Myocyte (in vitro differentiated cells): ENCODE measurements at places on chromosomes 6 and 20.

- DNase-seq: no peak
Measured at GRCh38 chr6:107646176-107646575, 156.3 kb downstream of the SOBP start.

DNA sequence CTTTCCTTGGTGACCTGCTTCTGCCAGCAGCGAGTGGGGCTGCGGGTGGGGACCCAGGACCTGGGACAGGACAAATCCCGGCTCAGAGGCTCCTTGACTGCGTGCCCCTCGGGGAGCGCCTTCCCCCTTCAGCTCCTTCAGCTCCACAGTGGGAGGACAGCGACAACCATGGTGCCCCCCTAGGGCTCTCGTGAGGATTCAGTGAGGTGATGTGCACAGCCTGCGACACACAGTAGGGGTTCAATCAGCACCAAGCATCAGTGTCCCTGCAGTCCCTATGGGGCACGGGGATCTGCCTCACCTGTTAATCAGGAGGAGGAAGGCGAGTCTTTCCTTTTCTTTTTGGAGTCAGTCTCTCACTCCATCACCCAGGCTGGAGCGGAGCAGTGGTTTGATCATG lies 209.2 kb downstream of the PREX1 start:
- no peak for DNase-seq

GRCh38 chr6:80647156-80647555 lies 540.7 kb downstream of the BCKDHB start:
- DNase-seq: no peak

DNA sequence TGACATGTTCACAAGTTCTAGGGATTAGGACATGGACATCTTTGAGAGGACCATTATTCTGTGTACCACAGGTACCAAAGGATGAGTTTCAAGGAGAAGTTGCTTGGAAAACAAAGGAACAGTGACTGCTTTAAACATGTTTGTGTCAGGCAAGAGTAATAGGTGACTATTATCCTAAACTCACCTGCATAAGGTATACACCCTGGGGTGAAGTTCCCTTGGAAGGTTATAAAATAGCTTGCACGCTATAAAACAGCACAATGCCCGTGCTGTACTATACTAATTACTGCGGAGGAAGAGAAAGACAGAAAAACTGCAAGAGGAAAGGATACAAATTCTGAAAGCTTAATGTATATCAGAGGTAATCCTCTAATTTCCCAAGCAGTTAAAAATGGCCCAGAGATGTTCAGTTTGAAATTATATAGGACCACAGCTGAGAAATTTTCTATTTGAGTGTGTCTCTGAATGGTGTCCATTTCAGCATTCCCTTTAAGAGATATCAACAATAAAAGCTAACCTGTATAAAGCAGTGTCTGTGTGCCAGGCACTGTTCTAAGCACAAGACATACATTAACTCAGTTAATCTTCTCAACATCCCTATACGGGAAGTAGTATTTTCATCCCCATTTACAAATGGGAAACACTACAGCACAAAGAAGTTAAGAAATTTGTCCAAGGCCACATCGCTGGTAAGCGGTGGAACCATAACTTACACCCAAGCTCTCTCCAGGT lies 19.7 kb downstream of the TBC1D32 start:
- no peak for DNase-seq

- DNase-seq: no peak
Measured at GRCh38 chr6:64263778-64264177, 628.2 kb downstream of the PHF3 start.

DNA sequence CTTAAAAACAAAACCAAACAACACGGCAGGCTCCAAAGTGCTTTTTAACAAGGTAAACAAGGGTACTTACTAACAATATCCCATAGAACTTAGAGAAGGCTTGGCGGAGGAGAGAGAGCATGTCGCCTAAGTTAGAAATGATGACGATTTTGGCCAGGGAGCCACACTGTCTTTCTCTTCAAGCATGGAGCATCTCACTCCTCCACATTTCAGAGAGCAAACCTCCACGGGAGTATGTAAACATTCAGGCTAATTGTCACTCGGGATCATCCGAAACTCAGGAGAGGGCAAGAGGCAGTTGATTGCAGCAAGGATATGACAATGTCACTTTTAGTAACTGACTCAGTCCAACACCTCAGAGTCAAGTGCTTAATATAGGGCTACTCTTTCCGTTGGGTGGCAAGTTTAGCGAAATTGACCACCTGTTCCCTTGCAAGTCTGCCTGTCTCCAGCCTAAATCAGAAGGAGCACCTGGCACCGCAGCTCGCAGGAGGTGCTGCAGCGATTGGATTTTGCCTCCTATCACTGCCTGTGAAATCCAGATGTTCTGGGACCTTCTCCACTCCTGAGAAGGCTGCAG lies 65.8 kb upstream of the RPS6KA2 start:
- DNase-seq: peak; percentile 45

DNA sequence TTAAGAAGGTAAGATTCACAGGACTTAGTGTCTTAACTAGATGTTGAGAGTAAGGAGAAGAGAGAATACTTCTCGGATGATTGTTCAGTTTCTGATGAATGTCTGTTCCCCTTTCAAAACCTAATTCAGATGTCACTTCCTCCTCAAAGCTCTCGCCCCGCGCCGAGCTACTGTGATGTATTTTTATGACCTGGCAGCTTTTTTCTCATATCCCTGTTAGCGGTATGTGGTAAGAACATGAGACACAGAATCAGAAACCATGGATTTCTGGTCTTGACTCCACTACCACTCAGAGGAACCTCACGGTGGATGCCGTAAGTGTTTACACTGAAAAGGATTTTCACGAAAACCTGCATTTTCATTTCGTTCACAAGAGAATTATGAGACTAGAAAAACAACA lies 48.4 kb downstream of the CEP43 start:
- DNase-seq: no peak

- DNase-seq: peak; percentile 85
Measured at GRCh38 chr6:44234101-44235025, 11.0 kb downstream of the SLC29A1 start.

GRCh38 chr6:28922004-28922820 lies 1.6 kb downstream of the TRIM27 start:
- peak; percentile 35 for DNase-seq

DNA sequence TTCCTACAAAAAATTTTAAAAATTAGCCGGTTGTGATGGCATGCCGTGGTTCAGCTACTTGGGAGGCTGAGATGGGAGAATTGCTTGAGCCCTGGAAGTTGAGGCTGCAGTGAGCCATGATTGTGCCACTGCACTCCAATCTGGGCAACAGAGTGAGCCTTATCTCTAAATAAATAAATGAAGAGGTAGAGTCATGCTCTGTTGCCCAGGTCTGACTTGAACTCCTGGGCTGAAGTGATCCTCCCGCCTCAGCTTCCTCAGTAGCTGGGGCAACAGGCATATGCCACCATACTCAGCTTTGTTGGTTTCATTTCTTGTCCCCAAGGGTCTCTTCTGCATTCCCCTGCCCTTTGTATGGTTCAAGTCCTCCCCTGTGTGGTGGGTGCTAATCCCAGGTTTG lies 17.0 kb downstream of the HSPA1B start:
- no peak for DNase-seq

DNA sequence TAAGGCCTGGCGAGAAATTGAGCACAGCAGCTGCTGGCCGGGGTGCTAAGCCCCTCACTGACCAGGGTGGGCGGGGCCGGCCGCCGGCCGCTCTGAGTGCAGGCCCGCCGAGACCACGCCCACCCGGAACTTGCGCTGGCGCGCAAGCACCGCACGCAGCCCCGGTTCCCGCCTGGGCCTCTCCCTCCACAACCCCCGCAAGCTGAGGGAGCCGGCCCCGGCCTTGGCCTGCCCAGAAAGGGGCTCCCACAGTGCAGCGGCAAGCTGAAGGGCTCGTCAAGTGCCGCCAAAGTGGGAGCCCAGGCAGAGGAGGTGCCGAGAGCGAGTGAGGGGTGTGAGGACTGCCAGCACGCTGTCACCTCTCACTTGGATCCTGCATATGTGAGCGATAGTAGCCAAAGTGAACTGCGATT lies 251.2 kb downstream of the GJA1 start:
- no peak for DNase-seq

GRCh38 chr6:151128763-151129370 lies 110.9 kb upstream of the AKAP12 start:
- no peak for DNase-seq

GRCh38 chr6:169048865-169049205 lies 204.8 kb downstream of the THBS2 start:
- DNase-seq: no peak

DNA sequence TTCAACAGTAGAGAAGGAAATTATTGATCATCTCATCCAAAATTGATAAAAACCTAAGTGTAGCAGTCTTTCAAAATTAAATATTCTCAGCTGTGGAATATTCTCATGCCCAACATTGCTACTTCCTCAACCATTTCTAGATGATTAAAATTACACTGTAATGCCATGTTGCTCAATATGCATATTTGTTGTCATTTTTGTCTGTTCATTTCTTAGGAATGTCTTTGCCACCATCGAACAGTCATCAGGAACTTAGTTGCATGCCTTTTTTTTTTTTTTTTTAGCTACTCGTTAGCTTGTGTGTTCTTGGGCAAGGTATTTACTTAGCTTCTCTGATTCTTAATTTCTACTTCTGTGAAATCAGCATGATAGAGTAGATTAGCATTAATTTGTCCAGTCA lies 188.6 kb downstream of the DTNBP1 start:
- DNase-seq: no peak

GRCh38 chr6:108008363-108008762 lies 50.4 kb upstream of the SEC63 start:
- no peak for DNase-seq

- DNase-seq: no peak
Measured at GRCh38 chr6:5697508-5697907, 309.2 kb downstream of the NRN1 start.

DNA sequence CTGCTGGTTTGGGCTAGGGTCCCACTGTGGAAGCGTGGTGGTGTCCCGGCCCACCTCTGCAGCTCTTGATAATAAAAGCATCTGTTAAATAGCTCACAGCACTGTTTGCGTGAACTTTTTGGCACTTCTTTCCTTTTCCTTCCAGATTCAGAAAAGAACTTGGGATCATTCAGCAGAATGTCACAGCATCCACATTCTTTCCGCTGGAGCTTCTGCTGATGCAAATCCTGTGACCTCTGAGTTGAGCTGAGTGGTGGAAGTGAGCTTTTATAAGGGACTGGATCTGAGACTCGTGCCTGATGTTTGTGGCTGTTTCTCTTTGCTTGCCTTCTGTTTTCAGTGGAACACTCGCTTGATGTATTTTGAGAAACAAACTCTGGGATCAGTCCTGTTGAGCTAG lies 3.9 kb downstream of the OSBPL2 start:
- DNase-seq: no peak

GRCh38 chr20:38842558-38842981 lies 37.1 kb downstream of the PPP1R16B start:
- no peak for DNase-seq

GRCh38 chr20:40442181-40442963 lies 246.7 kb downstream of the MAFB start:
- no peak for DNase-seq

DNA sequence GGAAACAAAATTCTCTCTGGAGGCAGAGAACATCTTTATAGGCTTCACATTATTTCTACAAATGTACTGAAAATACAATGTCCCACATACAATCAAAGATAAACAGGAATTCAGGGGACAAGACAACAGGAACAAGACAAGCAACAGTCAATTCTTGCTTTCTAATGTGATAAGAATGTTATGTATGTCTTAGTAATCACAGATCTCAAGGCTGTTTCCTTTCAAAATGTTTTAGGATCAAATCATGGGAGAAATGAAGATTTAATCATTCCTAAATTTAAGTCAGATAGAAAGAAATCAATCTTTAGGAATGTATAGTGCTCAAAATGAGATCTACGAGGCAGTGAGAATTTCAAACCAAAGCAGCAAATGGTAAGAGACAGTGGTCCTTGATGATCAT lies 32.1 kb downstream of the NEDD9 start:
- no peak for DNase-seq

DNA sequence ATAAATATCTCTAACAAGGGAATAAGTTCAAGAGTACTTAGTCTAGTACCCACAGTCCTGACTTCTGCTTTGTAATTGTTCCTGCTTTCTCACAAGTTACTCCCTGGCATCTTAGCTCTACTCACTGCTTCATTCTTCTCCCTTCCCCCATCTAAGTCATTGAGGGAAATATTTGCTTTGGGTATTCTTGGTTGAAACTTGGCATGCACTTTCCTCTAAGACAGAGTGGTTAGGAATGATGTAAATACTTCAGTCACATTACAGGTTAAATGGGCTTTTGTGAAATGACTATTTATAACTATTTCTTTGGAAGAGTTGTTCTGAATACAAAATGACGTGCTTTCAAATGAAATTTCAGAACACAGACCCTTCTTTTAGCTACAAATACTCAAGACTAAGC lies 67.7 kb upstream of the PLEKHG1 start:
- no peak for DNase-seq

DNA sequence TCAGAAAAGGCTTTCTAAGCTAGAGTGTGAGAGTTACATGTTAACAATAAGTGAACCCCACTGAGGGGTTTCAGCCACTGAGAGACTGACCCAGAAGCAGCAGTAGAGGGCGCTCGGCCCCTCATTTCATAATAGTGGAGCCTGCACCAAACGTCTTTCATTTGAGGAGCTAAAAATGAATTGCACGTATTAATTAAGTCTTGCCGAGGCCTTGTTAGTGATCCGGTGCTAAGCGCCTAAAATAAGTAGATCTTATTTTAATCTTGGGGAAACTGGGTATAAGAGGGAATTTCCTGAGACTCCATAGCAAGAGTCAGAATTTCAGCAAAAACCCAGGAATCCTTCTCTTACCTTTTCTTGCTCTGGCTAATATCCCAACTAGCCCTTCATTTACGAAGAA lies 209.7 kb downstream of the FARS2 start:
- DNase-seq: peak; percentile 63

- no peak for DNase-seq
Measured at GRCh38 chr6:33670971-33671743, 40.3 kb downstream of the UQCC2 start.

- DNase-seq: no peak
Measured at GRCh38 chr6:153047386-153047785, 44.9 kb upstream of the MTRF1L start.

- no peak for DNase-seq
Measured at GRCh38 chr6:6723361-6723760, 134.8 kb downstream of the LY86 start.

DNA sequence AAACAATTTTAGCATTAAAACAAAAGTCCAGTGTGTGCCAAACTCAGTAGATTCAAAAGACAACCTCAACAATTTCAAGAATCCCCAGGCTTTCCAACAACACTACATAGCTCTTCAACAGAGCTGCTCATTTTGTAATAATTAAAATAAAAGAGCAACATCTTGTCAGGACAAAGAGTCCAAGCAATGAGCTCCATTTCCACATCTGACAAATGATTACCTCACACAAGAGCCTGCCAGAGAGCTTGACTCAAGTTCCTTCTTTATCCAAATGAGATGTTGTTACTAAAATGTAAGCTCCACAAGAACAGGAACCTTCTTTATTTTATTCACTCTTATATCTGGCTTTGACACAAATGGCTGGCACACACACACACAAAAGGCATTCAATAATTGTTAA lies 449.8 kb downstream of the HACE1 start:
- no peak for DNase-seq

GRCh38 chr6:6620766-6621425 lies 32.4 kb downstream of the LY86 start:
- DNase-seq: no peak
